ENCODE measurements at places on chromosomes 12 and 14.

GRCh38 chr12:20120403-20120725 is 248.0 kb upstream of the PDE3A start:
- no peak for DNase-seq

DNA sequence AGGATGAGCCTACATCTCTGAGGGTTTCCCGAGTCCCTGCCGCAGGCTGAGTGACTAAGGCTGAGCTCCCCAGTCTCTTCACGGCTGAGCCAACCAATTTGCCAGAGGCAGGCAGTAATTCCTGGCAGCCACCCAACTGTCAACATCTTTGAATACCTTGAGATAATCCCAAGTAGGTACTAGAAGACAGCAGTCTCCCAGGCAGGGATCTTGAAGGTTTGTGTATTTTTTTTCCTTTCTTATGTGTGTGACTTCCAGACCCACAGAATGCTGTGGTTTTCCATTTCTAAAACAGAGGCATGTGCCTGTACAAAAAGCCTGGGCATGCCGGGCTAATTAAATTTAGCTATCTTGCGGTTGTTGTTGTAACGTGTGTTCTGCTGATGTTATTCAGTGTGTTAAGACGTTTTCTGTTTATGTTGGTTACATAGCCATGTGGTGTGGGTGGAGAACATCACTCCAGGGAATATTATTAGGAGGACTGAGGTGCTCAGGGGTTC is 155.5 kb downstream of the ANO2 start:
- DNase-seq = no peak

DNA sequence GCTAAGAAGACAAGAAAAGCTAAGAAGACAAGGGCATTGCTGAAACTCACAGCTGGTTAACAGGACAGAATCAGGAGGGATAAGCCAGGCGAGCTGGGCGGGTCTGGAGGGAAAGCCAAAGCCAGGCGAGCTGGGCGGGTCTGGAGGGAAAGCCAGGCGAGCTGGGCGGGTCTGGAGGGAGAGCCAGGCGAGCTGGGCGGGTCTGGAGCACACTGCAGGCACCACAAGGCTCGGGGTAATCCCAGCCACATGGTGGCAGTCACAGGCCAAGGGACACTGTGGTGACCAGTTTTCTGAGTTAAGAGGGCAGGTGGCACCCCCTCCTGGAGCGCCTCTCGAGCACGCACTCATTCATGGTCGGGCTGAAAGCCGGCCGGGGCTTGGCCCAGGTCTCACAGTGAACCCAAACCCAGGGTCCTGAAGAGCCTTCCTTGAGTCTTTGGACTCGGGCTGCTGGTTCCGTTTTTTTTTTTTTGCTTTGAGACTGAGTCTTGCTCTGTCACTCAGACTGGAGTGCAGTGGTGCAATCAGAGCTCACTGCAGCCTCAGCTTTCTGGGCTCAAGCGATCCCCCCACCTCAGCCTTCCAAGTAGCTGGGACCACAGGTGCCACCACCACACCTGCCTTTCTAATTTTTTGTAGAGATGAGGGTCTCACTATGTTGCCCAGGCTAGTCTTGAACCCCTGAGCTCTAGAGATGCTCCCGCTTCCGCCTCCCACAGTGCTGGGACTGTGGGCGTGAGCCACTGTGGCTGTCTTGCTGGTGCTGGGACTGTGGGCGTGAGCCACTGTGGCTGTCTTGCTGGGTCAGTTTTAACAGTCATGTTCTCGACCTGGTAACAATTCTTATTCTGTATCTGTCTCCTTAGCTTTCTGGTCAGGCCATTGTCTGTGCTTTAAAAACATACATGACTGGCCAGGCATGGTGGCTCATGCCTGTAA is 40.2 kb downstream of the HSP90AA1 start:
- no peak for DNase-seq

- DNase-seq = no peak
Measured at GRCh38 chr12:112130441-112130998, 5.2 kb downstream of the TRAFD1 start.

- no peak for DNase-seq
Measured at GRCh38 chr14:91286530-91286937, 42.0 kb upstream of the GPR68 start.

- DNase-seq = no peak
Measured at GRCh38 chr12:46522071-46522470, 149.5 kb upstream of the SLC38A2 start.

GRCh38 chr12:100936661-100937060 is 142.1 kb downstream of the ANO4 start:
- no peak for DNase-seq

DNA sequence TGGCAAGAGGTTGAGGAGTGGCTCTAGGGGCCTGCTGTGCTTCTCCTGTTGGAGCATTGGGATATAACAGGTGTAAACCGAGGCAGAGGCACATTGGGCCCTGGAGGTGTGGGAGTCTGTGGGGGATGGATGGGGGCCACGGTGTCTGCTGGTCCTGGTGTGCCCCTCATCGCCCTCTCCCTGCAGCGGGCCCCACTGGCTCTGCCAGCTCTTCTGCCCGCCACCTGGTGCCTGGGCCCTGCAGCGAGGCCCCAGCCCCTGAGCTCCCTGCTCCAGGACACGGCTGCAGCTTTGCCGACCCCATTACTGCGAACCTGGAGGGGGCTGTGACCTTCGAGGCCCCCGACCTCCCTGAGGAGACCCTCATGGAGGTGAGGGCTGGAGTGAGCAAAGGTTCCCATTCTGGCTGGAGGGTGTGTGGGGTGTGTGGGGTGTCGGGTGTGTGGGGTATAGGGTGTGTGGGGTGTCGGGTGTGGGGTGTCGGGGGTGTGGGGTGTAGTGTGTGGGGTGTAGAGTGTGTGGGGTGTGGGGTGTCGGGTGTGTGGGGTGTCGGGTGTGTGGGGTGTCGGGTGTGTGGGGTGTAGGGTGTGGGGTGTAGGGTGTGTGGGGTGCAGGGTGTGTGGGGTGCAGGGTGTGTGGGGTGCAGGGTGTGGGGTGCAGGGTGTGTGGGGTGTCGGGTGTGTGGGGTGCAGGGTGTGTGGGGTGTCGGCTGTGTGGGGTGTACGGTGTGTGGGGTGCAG is 10.6 kb upstream of the PUS1 start:
- DNase-seq = no peak

DNA sequence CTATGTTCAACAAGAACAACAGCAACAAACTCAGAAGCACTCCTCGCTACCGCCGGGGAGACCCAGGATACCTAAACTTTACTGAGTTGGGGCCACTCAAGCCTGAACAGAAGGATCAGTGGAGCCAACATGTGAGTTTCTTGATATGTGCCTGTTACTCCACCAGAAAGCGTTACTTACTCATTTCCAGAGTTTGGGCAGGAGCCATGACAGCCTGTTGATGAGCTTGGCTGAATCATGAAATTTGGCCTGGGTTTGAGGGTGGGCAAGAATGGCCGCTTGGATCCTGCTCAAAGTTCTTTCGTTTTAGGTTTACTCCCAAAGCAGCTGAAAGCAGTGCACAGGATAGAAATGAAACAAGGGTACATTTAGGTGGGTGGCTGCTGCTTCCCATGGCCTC is 12.0 kb upstream of the GALNT6 start:
- no peak for DNase-seq

GRCh38 chr12:15505616-15506015 is 183.3 kb downstream of the PTPRO start:
- DNase-seq = no peak

DNA sequence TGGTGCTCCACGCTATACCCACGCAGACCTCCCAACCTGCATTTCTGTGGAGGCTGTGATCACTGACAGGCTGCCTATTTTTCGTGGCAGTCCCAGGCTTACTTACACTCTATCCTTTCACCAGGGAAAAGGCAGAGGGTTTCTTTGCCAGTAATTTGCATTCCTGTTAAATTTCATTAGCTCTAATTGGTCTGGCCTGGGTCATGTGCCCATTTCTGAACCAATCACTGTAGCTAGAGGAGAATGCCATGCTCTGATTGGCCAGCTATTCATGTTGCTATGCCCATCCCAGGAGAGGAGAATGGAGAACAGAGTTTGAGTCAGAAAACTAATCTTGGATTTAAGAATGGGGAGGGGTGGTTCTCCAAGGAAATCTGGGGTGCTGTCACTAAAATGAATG is 43.2 kb upstream of the TUNAR start:
- DNase-seq = no peak

- DNase-seq = no peak
Measured at GRCh38 chr12:94761559-94761958, 111.2 kb upstream of the TMCC3 start.

DNA sequence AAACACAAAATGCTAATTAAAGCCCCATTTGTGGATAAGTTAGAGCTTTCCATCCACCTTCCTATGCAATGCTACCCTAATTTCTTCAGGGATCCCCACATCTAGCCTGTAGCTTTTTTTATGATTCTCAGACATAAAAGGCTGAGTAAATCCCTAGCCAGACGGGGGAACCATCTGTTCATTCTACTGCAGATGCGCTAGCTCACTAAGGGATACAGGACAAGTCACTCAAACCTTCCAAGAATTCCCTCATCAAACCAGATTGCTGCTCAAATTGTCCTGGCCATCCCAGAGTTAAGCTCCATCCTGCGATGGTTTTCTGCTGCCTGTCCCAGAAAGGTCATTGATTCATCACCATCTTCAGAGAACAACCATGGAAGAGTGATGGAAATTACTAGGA is 56.7 kb downstream of the MYRFL start:
- DNase-seq = no peak

DNA sequence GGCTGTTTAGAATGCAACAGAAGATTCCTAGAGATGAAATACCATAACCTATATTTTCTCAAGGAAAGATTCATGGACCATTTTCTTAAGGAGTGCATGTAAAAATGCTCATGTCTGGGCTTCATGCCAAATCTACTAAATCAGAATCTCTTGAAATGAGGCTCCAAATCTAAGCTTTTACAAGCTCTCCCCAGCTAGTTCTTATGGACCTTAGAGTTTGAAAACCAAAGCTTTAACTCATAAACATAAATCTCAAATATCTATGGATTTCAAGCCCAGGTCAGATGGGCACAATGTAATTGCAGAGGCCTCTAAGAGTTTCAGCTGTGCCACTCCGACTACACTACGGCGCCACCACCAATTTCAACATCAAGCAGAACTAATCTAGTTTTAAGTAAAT is 117.3 kb upstream of the CAND1 start:
- DNase-seq = no peak

DNA sequence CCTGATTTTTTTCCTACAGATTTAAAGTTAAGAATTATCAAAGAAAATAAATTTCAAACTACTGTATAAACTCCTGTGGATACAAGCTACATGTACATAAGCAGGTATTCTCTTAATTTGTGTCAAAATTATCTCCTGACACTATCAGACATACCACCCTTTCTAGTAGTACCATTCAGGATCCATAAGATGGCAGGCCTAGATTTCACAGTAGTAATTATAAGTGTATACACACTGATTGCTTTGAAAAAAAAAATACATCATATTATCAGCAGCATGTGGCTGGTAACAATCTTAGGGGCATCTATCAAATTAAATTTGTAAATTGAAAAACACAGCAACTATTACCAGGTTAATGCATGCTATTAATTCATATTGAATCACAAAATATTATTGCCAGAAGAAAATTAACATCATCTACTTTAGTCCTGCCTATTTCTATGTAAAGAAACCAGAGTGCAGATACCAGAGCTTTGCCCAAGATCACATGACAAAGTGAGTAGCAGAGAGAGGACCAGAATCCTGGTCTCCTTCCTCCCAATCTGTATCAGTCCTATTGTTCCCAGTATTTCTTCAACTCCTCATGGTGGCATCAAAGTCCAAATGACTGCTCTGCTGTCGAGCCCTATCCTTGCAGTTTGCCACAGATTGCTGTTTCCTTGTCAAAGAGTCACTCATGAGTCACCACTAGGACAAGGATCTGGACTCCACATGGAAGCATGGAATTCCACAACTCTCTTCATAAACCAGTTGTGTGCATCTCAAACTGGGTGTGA is 27.7 kb upstream of the CALM1 start:
- DNase-seq = no peak

GRCh38 chr12:57640175-57641042 is 7.4 kb upstream of the B4GALNT1 start:
- no peak for DNase-seq

- DNase-seq = no peak
Measured at GRCh38 chr14:85223667-85224066, 306.3 kb upstream of the FLRT2 start.

DNA sequence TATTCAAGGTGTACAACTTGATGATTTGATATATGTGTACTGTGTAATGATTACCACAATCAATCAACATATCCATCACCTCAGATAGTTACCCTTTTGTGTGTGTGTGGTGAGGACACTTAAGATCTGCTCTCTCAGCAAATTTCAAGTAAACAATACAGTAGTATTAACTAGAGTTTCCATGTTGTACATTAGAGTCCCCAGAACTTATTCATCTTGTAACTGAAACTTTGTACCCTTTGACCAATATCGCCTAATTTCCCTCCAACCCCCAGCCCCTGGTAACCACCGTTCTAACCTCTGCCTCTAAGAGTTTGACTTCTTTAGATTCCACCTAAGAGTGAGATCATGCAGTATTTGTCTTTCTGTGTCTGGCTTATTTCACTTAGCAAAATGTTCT is 12.1 kb downstream of the ADCK1 start:
- no peak for DNase-seq

DNA sequence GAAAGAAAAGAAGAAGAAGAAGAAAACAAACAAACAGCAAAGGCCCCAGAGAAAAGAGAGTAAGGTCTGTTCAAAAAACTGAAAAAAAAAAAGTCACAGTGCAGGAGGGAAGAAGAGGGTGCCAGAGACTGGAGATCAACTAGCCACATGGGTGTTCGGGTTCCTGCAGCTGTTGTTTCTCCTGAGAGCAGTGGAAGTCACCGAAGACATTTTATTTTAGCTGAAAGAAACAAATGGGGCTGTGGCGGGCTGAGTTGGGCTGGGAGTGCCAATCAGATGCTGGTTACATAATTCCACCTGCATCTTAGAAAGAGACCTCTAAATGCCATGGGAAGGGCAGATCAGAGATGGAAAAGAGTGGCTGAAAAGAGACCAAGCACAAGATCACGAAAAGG is 33.9 kb downstream of the ACTN1 start:
- no peak for DNase-seq

DNA sequence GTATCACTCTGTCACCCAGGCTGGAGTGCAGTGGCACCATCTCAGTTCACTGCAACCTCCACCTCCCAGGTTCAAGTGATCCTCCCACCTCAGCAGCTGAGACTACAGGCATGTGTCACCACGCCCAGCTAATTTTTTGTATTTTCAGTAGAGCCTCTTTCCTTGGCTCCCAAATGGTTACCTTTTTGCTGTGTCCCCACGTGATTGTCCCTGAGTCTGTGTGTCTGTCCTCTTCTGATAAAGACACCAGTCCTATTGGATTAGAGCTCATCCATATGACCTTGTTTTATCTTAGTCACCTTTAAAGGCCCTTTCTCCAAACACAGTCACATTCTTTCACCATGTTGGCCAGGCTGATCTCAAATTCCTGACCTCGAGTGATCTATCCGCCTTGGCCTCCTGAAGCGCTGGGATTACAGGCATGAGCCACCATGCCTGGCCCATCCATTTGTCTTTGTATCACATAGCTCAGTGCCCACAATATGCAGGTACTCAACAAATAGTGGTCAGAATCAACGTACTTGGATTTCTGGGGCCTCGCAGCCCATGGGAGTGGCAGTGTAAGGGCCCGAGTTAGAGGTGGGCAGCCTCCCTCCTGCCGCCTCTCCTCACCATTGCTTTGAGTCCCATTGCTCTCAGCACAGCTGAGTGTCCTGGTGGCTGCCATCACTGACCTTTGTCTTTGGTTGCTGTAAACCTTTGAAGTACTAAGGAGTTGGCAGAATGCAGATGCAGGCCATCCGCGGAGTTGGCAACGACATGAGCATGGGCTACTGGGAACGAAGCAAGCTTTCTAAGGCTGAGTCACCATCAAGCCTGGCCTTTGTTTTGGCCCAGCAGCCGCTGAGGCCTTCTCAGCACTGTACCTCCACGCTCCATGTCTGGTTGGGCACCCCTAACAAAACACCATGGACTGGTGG is 9.3 kb downstream of the TPCN1 start:
- no peak for DNase-seq
